Brain microvascular endothelial cell (primary cell): ENCODE measurements at places on chromosomes 3 and 15.

DNA sequence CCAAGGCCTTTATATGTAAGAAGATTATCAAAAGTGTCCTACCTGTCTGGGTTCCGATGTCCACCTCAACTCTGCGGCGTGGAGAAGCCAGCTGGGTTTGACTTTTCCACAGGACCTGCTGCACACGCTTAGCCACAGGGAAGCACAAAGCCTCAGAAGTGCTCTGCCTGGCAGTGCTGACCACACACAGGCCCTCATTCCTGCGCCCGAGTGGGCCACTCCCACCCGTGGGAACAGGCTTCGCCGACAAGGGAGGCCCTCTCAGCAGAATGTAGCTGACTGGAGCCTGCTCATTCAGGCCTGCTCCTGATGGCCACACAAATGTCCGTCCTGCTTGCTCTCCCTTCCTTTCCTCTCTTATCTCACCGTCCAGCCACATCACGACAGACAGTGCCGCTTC is 221.4 kb upstream of the LRRN1 start:
- no peak for DNase-seq

- DNase-seq: peak; percentile 48
Measured at GRCh38 chr3:126607214-126607908, 47.6 kb downstream of the TXNRD3 start.

DNA sequence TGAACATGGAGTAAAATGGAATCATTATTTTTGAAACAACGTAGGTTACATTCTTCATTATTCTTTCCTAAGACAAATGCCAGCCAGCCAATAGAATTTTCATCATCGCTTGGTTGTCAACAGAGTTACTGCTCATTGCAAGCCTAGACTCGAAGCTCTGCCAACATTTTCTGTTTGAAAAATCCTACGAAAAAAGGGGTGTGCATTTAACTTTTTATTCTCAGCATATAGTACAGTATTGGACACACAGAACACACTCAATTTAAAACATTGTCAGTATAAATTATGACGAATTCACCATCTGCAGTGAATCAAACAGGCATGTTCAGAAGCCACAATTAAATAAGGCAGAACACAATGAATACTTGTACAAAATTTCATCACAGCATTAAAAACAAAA is 232.1 kb downstream of the NR1D2 start:
- DNase-seq: no peak

- no peak for DNase-seq
Measured at GRCh38 chr3:94303266-94303665, 240.4 kb downstream of the NSUN3 start.

GRCh38 chr3:125367403-125368230 is 7.5 kb downstream of the ZNF148 start:
- no peak for DNase-seq

DNA sequence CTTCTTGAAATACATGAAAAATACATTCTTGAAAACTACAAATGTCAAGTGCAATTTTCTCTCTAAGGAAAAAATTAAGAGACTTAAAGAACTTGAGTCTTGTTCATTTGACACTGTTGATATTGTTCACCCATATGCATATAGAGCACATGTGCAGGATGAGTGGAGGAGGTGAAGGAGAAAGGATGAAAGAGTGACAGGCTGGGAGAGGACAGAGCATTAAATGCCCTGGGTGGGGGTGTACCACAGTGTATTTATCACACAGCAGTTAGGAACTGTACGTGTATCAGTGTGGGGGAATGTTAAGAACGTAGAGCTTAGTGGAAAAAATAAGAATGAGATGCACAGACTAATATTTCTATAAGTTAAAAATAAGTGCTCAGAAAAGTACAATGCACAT is 45.7 kb downstream of the CTDSPL start:
- DNase-seq: no peak

DNA sequence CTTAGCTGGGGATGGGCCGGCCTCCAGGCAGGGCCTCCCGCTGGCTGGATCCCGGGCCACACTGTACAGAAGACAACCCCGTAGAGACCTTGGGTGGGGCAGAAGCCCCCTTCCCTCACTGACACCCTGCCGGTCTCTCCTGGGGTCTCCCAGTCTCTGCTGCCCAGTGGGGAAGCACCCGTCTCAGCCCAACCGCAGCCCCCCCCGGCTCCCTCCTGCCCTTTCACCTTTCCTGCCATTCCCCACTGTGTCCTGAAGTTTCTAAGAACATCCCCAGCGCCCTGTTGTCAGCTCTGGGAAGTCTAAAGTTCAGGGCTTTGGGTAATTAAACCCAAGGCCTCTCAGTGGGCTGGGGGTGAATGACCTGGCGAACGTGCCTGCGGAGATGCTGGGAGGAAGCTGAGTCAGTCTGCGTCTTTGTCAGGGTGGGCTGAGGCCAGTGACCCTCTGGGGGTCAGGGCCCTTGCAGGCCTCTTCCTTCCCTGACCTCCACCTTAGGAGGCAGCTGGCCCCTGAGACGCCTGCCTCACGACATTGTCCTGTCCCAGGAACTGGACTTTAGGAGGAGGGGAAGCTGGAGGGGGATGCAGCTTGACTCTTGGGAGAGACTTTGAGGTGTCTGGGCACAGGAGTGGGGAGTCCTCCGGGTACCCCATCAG is 1.4 kb upstream of the SLC51A start:
- no peak for DNase-seq

DNA sequence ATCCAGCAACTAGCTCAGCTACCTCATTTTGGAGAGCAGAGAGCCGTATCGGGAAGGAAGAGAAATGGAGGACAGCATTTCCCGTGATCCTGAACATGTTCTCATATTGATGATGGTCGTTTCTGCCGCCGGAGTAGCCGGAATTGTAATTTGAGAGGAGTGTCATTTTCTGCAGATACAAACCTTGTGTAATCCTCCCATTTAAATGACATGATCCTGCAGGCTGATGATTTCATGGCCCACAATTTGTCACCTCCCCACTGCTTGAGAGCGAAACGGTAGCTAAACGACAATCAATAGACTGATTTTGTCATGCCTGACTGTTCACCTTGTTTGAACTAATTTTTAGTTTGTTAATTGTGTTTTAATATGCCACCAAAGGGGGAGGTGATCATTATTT is 126.5 kb upstream of the CNTN6 start:
- DNase-seq: no peak

GRCh38 chr15:73650416-73651126 is 17.4 kb upstream of the NPTN start:
- no peak for DNase-seq

DNA sequence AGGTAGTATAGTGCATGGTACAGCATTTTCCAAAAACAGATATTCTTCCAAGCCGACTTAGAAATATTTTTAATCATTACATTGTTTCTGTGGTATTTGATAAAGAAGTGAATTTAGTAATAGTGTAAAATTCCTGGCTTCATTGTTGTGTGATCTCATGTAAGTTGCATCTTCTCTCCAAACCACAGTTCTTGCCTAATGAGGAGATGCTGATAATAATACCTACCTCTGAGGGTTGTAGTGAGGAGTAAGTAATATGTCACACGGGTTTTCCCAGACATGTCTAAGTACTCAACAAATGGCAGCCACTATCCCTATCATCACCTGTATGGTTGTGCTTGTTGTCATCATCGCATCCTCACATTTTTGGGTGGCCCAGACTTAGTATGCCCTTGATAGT is 167.3 kb downstream of the SLCO3A1 start:
- no peak for DNase-seq

- no peak for DNase-seq
Measured at GRCh38 chr3:148333091-148333490, 364.6 kb upstream of the AGTR1 start.

GRCh38 chr15:52505151-52505550 is 23.5 kb downstream of the MYO5A start:
- no peak for DNase-seq

- DNase-seq: no peak
Measured at GRCh38 chr3:167909504-167909896, 174.0 kb downstream of the SERPINI1 start.

DNA sequence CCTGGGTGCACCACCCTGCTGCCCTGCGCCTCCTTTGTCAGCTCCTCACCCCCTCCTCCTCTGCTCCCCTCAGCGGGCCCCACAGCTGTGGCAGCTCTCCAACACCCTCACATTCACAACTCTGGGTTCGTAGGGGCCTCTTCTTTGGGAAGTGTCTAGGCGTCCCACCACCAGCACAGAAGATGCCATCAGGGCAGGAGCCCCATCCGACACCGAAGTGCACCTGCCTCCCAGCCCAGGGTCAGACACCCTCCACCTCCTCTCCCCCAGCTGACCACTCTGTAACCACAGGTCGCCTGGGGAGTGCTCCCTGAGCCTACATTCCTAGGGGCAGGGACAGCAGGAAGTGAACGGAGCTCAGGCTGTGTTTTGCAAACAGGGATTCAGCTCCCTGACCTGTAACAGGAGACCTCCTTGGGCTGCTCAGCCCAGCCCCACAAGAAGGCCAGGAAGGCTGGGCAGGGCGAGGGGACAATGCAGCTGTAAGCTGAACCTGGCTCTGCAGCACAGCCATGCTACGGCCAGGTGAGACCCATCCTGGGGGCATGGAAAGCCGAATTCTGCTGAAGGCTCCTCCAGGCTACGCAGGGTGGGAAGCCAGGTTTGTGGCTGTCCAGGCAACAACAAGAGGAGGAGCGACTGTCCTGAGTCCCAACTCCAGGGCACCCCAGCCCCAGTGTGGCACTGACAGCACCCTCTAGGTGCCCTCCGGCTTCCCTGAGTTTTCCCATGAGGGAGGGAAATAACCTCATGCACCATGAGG is 269.0 kb downstream of the GOLGA6L6 start:
- DNase-seq: no peak

DNA sequence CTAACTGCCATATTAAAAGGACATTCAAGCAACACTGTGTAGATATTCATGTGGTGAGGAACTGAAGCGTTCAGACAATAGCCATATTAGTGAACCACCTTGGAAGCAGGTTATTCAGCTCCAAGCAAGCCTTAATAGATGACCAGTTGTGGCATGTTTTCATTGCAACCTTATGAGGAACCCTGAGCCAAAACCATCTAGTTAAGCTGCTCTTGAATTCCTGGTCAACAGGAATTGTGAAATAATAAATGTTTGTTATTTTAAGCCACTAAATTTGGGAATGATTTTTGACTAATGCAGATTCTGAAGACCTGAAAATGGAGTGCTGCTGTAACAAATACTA is 73.0 kb downstream of the SPRED1 start:
- DNase-seq: no peak

GRCh38 chr15:53197426-53197839 is 407.3 kb upstream of the ONECUT1 start:
- peak; percentile 7 for DNase-seq

- DNase-seq: no peak
Measured at GRCh38 chr15:65372787-65373067, 5.1 kb downstream of the IGDCC3 start.

DNA sequence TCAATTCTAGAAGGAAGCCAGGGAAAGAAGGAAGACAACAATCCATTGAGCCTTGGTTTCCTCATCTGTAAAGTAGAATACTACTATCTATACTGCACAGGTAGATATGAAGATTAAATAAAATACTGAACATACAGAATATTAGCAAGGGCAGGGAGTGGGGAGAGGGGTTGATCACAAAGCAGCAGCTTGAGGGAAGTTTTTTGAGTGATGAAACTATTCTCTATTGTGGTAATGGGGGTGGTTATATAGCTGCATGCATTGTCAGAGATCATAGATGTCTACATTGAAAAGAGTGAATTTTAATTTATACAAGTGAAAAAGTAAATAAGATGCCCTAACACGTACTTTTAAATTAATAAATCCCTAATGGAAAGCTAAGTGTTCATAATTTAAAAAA is 242.6 kb upstream of the LRTM1 start:
- DNase-seq: no peak

GRCh38 chr15:63189941-63190768 is 749 bp downstream of the RAB8B start:
- DNase-seq: no peak

DNA sequence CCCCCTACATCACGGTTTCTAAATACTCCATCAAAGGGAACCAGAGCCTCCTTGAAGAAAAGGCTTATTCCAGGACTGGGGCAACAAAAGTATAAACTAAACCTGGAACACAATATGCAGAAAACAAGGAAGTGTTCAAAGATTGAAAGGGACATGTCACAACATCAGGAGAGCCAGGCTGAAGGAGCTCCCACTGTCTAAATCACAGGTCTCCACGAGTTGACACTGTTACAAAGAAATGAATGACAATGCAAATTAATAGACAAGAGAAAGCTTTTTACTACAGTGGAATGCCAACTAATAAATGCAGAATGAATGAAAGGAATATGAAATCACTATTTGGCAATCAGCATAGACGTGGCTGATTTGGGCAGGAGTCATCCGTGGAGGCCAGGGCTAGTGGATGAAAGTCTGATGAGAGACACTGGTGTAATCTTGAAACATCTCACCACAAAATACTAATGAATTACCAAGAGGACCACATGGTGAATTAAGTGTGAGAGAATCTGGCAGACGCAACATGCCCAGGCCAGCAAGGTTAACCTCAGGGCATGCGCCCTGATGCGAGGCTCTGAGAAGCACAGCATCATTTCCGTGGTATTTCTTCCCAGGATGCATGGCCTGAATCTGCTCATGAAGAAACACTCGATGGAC is 123.8 kb upstream of the TJP1 start:
- no peak for DNase-seq

GRCh38 chr3:184766555-184767261 is 45.3 kb upstream of the VPS8 start:
- DNase-seq: no peak

DNA sequence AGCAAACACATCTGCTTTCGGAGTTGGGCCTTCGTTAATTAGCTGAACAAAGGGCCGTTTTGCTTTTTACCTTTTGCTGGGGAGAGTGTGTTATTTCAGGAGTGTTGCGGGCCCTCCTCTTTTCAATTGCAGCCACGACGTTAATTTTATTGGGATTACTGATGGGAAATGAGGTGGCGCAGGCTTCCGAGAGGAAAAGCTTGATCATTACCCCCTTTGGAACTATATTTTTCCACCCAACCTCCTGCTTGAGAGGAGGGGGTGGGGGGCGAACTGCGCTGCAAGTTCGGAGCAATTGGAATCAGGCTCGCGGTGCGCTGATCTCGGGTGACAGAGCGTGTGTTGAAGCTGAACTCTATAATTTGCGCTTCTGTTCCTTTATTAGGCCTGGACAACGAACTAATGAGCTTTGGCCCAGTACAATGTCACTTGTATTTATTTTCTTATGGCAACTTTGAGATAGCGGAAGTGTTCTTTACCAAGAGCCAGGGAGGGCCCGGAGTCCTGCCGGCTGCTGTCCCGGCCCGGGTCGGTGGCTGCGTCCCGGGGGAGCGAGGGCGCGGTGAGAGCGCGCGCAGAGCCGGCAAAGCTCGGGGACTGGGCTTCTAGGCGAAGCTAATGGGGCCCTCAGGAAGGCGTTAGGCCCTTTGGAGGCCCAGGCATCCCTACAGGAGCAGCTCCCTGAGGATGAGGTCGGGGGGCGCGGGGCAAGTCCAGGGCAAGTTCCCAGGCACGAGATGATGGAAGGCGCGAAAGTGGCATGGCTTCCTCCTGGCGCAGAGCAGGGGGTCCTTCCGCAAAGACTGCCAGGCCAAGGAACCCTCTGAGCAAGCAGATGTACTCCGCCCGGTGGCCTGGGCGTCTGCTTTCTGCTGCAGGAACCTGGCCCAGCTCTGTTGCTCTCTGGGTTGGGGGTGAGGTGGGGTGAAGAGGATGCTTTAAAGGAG is 12.9 kb downstream of the NR2F2 start:
- DNase-seq: peak; percentile 22

GRCh38 chr3:46699676-46700523 is 1.3 kb upstream of the TMIE start:
- no peak for DNase-seq

- DNase-seq: peak; percentile 92
Measured at GRCh38 chr3:171417813-171418212, 42.4 kb downstream of the TNIK start.

GRCh38 chr15:39465843-39466749 is 114.8 kb upstream of the THBS1 start:
- DNase-seq: no peak

- peak; percentile 93 for DNase-seq
Measured at GRCh38 chr3:129888771-129889170, 4.7 kb downstream of the TMCC1 start.
